ENCODE measurements at places on chromosomes 2 and 18.

- DNase-seq, result no peak
Observed at GRCh38 chr18:34128436-34128835, 96.3 kb downstream of the NOL4 start.

GRCh38 chr18:52950155-52950554 lies 610.2 kb downstream of the DCC start:
- DNase-seq, result no peak

- DNase-seq, result no peak
Observed at GRCh38 chr2:10654069-10654468, 35.7 kb downstream of the NOL10 start.

GRCh38 chr2:19256121-19256601 lies 102.3 kb downstream of the OSR1 start:
- no peak for DNase-seq

- no peak for DNase-seq
Observed at GRCh38 chr18:78659748-78660147, 319.9 kb upstream of the SALL3 start.

DNA sequence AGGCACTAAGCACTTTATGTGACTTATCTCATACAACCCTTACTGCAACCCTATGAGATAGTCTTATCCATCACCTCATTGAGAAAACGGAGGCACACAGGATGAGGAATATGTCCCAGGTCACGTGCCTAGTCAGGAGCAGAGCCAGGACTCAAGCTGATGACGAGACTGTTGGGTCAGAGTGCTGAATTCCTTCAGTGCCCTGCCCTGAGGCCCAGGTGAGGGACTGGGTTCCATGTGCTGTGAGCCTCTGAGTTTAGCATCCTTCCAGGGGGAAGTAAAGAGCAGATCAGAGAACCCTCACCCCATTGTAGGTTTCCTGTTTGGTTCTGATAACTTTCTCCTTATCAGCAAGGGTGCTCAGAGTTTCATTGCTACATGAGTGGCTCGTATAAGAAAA lies 11.7 kb upstream of the EDAR start:
- no peak for DNase-seq

GRCh38 chr18:11859903-11860407 lies 8.7 kb downstream of the CHMP1B start:
- DNase-seq, result no peak

- DNase-seq, result no peak
Observed at GRCh38 chr18:64175432-64175831, 26.5 kb upstream of the LINC00305 start.

- no peak for DNase-seq
Observed at GRCh38 chr18:41165625-41166024, 789.4 kb upstream of the PIK3C3 start.

DNA sequence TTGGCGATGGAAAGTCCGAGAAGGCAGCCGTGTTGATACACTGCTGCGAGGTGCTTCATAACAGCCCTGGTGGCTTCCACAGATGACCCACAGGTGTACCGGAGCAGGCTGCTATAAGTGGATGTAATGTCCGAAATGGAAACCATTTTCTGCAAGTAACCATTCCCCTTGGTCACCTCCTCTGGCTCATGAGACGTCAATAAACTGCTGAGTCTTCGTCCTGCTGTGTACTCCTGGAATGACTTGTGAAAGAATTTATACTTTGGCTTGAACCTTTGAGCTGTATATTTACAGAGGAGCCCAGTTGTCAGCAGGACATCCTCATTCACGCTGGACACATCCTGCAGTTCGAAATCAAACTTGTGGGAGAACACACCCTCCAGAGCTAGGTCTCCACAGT lies 14.4 kb downstream of the NLRC4 start:
- DNase-seq, result no peak

GRCh38 chr2:227401550-227401949 lies 13.8 kb upstream of the SCYGR1 start:
- DNase-seq, result no peak

DNA sequence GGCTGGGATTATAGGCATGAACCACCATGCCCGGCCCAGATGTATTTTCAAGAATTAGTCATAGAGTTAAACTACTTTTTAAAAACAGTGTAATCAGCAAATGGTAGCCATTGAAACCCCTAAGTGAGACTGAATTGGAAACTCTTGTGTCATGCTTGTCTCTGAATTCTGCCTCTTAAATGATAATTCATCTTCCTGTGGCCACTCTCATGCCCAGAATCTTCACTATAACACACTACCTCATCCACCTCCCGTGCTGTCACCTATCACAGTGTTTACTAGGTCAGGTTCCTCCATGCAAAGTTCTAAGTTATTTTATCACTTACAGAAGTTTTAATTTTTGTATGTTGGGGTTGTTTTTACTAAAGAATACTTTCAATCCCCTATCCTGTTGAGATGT lies 197.5 kb downstream of the PHLPP1 start:
- DNase-seq, result no peak

- no peak for DNase-seq
Observed at GRCh38 chr2:18473241-18474181, 86.9 kb downstream of the RDH14 start.

DNA sequence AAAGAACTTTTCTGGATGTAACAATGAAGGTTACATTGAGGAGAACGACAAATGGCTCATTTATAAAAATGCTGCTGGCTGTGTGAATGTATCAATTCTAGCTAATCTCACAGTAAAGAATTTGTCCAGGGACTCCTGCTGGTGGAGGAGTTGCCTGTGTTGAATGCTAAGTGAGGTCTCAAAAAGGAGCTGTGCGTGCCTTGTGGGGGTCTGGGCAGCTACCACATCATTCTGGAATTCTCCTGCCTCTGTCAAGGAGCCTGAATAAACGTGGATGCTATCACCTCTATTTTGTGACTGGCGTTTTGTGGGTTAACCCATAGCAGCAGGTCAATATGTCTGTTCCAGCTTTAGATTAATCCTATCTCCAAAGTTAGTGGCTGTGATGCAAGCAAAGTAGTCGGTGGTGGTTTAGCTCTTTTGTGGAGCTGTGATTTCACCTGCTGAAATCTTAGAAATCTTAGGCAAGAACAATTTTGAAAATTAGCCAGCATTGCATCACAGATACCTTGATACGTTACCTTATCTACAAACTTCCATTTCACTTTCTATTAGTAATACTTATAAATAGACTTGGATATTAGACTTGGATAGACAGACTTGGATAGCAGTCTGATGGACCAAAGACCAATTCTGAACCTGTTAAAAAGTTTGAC lies 96.8 kb downstream of the MTCL1 start:
- DNase-seq, result no peak

GRCh38 chr18:79518683-79519128 lies 123.0 kb downstream of the NFATC1 start:
- no peak for DNase-seq

- no peak for DNase-seq
Observed at GRCh38 chr2:26245231-26245732, 543 bp downstream of the HADHB start.

DNA sequence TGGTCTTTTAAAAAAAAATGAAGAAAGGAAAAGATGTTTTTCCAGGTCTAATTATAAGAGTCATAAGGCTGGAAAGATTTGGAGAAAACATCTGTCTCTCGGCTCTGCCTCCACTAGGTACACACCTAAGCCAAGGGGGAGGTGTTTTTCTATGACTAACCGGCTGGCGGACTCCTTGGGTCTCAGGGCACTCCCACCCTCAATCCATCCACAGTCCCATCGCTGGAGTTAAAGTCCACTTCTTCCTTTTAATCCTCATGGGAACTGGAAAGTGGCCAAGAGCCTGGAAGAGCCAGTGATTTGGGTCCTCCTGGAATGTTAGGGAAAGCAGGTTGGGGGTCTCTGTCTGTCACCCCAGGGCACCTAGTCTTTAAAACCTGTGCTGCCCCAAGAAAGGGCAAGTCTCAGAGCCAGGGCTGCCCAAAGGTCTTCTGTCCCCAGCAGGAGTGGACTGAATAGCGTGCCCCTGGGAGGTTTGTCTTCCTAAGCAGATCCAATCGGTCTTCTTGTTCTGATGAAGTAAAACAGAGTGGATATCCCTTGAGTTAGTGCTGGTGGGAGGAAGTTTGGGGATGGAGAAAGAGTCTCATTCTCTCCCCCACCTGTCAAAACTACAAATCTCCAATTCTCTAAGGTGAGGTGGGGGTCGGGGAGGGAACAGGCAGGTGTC lies 66.4 kb downstream of the MCFD2 start:
- DNase-seq, result no peak

Data from hypothalamus (tissue), 51 donors.